Mesenchymal stem cell (in vitro differentiated cells and primary cell): ENCODE measurements at places on chromosomes 11 and 22.

DNA sequence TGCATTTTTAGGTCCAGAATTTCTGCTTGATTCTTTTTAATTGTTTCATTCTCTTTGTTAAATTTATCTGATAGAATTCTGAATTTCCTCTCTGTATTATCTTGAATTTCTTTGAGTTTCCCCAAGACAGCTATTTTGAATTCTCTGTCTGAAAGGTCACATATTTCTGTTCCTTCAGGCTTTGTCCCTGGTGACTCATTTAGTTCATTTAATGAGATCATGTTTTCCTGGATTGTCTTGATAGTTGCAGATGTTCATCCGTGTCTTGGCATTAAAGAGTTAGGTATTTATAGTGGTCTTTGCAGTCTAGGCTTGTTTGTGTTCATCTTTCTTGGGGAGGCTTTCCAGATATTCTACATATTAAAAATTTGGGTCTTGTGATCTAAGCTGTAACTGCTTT lies 694.8 kb upstream of the CCDC179 start:
- DNase-seq: peak; percentile 29

- no peak for DNase-seq
Measured at GRCh38 chr11:123738374-123738773, 3.1 kb downstream of the ZNF202 start.

DNA sequence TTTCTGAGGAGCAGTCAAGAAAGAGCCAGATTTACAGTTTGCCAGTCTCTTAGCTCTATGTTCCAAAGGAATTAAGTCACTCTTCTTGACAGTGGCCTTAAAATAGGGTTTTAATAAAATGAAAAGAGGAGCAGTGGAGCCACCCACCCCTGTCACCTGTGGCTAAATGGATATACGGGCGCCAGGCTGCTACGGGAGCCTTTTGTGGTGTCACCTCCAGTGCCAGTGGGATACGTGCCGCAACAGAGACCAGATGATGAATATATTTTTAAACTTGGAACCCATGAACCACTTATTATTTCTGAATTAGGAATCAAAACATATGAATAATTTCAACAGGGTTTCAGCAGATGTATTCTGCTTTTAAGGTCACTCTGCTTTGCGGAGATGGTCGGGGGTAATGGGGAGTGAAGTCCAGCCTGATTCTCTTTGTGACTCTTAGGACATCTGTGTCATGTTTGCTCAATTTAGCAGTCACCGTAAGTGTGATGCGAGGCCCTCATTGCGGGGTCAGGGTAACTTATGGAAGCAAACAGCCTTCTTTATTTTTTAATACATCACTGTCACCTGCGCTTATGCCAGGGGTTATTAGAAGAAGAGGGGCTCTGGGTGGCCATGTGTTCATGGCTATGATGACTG lies 64.3 kb downstream of the ZBTB16 start:
- no peak for DNase-seq

- peak; percentile 68 for DNase-seq
Measured at GRCh38 chr11:72483412-72484186, 49.3 kb upstream of the CLPB start.

DNA sequence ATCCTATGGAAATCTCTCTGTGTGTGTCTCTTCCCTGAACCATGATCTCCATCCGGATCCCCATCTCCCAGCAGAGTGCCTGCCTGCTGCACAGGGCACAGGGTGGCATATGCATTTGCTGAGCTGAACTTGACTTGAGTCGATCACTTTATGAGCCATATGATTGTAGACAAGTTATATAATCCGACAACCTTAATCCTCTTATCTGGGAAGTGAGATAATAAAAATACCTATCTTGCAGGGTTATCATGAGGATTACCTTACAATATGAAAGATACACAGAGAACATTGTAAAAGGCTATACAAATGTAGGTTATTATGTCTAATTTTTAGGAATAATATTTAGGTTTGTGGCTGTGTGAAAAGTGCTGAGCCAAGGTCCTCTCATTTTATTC lies 124.5 kb downstream of the ST3GAL4 start:
- DNase-seq: no peak
